Uterus (tissue), 4 donors: ENCODE measurements at places on chromosomes 6 and 20. TPM values are rescaled to one million over a fixed set of nuclear protein-coding genes. Genes with fewer than 3 reads are reported as not detected.

DNA sequence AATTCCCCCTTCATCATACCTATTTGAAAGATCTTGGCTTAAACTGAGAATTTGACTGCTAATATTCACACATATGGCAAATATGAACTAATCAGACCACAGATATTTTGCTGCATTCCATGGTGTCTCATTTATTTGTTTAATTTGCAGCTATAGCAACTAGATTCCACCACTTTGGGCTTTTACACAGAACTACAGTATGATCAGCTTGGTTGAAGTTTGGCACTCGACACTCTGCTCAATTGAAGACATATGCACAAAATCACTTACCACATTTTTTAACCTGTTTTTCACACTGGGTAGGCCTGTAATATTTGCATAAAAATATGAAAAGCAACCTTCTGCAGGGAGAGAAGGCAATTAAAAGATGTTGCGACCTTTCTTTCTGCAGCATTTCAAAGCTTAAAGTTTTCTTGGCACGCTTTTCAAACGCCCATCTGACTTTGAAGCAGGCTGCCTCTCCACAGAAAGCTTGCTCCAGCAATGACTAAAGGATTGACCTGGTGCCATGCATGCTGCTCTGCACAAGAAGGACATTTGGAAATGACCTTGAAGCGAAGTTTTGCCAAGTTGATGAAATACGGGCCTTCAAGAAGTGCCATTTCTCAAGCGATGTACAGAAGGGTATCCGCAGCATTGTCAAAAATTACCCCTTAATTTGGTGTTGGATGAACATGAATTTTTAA is 126.7 kb downstream of the AIG1 start:
- no peaks in the 10 kb centered on the region for H3K27me3 ChIP-seq
- no peak overlapping the region for H3K4me3 ChIP-seq
- no peaks in the 10 kb centered on the region for H3K4me1 ChIP-seq
- H3K27ac ChIP-seq = no peak overlapping the region

The TLDC2 gene
- total RNA-seq = 1.0 TPM

DNA sequence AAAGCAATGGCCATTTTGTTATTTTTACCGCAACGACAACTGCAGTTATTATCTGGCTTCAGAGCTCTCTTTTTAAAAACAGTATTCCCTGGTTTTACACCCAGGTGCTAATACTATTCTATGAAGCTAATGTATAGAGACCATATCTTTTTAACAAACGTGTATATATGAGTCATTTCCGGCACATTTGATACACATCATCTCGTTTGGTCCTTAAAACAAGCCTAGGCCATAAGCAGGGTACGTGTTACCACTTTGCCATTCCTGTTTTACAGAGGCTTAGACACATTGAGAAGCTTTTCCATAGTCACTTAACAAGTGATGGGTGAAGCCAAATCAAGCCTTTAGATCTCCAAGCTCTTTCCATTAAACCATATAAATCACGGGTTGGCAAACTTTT is 5.5 kb downstream of the TRAF3IP2 start:
- peaks cover 19% of the 10 kb centered on the region for H3K4me1 ChIP-seq
- H3K27me3 ChIP-seq = no peaks in the 10 kb centered on the region
- H3K27ac ChIP-seq = peak overlapping the region; percentile 97
- DNase-seq = no peak
- no peak overlapping the region for H3K4me3 ChIP-seq

- H3K27me3 ChIP-seq = no peaks in the 10 kb centered on the region
- DNase-seq = no peak
- no peaks in the 10 kb centered on the region for H3K36me3 ChIP-seq
- H3K4me1 ChIP-seq = no peaks in the 10 kb centered on the region
- H3K27ac ChIP-seq = no peak overlapping the region
- H3K4me3 ChIP-seq = no peak overlapping the region
Observed at GRCh38 chr6:77987035-77987384, 334.2 kb downstream of the MEI4 start.

The HLA-DRB5 gene
- total RNA-seq = not detected

The LRRC73 gene
- total RNA-seq = not detected

- DNase-seq = no peak
- H3K27me3 ChIP-seq = no peaks in the 10 kb centered on the region
- no peak overlapping the region for H3K4me3 ChIP-seq
Observed at GRCh38 chr6:1965596-1966224, 279.7 kb downstream of the GMDS start.

The RNF146 gene
- 25.9 TPM for total RNA-seq

The PAK5 gene
- not detected for total RNA-seq

The TOX2 gene
- not detected for total RNA-seq

The OR2B6 gene
- total RNA-seq = not detected
